ENCODE measurements at places on chromosomes 11 and 22.

DNA sequence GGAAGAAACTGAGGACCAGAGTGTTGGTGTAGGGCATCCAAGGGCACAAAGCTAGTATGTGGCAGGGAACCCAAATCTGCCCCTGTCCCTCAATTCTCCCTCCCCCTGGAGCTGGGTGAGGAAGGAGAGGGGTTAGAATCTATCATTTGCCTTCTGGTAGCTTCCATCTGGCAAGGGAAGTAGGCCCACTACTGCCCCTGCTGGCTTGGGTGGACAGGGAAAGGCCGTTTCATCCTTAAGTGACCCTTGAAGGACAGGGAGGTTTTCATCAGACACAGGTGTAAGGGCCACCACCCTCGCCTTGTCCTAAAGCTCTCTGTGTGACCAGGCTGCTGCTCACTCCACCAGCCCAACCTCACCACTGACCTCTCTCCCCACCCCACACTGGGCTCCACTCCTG is 22.1 kb downstream of the NECTIN1 start:
- no peak for DNase-seq

DNA sequence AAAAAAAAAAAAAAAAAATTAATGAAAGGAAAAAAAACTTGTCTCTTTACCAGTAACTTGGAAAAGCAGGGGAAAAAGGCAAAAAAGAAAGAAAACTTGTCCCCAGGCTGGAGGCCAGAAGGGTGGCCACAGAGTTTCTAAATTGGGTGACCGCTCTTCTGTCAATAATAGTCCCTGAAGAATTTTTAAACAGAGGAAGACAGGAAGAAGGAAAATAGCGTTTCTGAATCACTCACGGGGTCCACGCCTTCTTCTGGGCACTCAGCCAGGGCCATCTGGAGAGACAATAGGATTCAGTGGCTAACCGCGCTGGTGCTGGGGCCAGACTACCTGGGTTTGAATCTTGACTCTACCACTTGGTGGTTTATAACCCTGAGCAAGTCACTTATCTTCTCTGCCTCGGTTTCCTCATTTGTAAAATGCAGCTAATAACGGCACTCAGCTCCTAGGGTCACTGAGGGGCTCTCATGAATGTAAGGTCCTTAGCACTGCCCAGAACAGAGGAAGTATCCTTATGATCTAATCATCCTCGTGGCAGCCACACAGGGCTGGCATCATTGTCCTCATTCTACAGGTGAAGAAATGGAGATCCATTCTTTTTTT is 7.0 kb downstream of the C11orf86 start:
- peak; percentile 69 for DNase-seq

GRCh38 chr22:50229370-50229769 is 15.5 kb downstream of the TUBGCP6 start:
- no peak for DNase-seq

- no peak for DNase-seq
Measured at GRCh38 chr22:50261615-50262459, at the start of gene MAPK12. TSS of gene MAPK12 (minus strand) at chr22:50261683. CDS start at chr22:50261509, 174 bp downstream.

DNA sequence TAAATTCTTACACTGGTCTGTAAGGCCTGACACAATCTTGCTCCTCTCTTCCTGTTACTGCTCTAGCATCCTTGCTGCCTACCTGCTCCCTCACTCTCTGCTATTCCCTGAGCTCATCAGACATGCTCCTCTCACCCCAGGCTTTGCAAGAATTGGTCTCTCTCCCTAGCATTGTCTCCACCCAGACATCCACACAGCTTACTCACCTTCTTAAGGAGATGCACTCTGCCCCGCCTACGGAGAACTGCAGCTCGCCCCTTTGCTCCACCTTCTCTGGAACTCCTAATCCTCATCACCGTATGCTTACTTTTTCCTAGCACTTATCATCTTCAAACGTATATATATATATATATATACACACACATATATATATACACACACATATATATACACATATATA is 23.3 kb upstream of the TMPRSS5 start:
- DNase-seq = no peak

DNA sequence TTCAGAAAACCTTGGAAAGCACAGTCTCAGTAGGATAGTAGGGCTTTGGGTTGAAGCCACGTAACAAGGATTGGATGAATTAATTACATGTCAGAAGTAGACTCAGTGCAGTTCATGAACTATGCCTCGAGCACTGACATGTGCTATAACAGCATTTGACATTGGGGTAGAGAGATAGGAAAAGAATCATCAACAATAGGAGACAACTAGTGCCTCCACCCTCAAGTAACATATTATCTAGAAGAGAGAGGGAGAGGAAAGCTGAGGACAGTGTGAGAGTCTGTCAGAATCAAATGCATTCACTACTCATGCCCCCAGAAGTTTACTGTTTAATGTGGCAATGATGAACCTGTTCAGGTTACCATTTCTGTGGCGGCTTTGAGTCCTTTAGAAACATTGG is 26.4 kb downstream of the MMP13 start:
- no peak for DNase-seq

DNA sequence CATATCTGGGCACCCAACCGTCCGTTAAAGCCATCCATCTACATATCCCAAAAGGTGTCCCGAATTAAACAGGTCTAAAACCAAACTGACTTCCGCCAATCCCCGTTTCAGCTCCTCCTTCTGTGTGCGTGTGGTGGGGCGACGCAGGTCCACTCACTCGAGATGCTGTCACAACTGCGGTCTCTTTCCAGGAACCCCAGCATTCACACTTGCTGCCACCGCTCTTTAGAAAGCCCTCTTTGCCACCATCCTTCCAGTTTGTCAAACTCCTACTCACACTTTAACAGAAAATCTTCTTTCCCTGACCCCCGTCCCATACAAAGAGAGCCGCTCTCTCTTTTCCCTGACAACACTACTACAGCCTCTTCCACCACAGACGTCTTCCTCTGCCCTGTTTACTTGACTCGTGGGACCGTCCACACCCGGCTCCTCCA is 467 bp downstream of the ESS2 start:
- no peak for DNase-seq

- no peak for DNase-seq
Measured at GRCh38 chr11:9973921-9974320, 310.0 kb downstream of the SWAP70 start.

DNA sequence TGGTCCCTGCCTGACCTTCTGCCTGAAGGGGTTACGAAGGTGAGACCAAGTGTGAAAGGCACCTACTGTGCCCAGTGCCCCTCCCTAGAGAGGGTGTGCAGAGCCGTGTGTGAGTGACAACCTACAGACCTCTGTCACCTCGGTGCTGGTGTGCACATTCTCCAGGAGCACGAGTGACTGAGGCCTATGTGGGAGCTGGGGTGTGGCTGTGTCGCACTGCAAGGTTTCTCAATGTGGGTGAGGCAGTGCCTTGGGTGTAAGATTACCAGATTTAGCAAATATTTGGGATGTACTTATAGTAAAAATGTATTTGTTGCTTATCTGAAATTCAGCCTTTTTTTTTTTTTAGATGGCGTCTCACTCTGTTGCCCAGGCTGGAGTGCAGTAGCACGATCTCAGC is 5.6 kb downstream of the STARD10 start:
- no peak for DNase-seq

DNA sequence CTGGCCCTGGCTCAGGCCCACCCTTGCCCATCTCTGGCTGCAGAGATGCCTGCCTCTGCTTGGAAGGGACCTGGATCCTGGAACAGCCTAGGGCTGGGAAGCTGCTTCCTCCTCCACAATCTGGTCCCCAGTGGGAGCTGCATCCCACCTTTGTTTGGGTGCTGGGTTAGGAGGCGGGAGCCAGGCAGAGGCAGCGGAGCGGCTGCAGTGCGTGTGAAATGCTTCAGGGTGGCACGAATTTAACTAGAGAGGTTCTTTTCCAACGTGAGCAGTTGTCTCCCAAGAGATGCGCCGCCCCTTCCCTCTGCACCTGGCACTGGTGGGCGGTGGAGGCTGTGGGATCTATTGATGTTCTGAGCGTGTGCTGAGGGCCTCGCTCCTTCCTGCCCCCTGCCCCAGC is 31.6 kb downstream of the BRSK2 start:
- DNase-seq = no peak

- DNase-seq = peak; percentile 97
Measured at GRCh38 chr11:112961146-112961668, at the start of gene NCAM1. TSS of gene NCAM1 (plus strand) at chr11:112961420.

- DNase-seq = peak; percentile 8
Measured at GRCh38 chr11:116224154-116224888, 548.5 kb downstream of the BUD13 start.

DNA sequence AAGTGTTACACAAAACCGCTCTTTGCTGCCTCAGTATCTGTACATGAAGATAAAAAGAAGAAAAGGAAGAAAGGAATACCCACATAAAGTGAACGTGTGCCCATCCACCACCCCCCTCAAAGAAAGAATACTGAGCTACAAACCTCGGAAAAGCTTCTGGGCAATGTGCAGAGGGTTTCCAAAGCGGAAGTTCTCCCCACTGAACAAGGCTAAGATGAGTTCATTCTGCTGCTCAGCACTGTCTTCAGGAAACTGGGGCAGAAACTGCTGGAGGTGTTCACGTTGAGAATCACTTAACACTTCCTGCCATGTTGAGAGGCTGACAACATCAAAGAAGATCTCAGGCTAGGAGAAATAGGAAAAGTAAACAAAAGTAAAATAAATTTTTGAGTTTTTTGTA is 6.9 kb downstream of the NFRKB start:
- no peak for DNase-seq

DNA sequence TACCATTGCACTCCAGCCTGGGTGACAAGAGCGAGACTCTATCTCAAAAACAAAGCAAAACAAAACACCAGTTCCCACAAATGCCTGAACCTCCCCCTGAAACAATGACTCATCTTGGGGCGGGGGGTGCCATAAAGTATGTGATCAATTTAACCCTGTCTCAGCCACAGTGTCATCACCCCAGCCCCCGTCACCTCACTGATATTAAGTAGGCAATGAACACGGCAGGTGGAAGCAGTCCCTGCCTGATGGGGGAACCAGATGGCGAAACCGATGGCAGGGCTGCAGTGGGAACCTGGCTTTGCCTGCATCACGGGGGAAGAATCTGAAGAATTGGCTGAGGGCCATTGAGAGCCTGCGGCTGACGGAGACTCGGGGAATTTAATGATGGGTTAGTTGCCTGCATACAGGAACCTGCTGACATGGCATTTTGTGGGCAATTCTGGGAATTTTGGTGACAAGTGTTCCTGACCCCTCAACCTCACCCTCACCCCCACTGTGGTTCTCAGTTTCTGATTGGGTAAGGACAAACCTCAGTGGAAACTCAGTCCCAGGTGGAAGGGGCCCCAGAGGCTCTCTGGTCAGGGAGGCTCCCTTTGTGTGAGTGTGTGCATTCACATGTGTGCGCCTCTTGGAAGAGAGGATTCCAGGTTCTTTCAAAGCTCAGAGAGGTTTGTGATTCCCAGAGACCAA is 39.1 kb upstream of the SHISAL1 start:
- DNase-seq = peak; percentile 22

GRCh38 chr11:2587132-2587930 is 112.5 kb downstream of the KCNQ1OT1 start:
- DNase-seq = no peak

DNA sequence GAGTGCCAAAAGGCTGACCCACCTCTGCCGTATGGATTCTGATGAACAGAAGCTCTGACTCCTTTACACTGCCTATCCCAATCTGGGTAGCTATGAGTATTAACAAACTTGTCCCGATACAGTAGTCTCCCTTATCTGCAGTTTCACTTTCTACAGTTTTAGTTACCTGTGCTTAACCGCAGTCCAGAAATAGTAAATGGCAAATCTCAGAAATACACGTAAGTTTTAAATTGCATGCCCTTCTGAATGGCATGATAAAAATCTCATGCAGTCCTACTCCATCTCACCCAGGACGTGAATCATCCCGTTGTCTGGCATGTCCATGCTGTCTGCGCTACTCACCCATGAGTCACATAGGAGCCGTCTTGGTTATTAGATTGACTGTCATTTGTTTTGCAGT is 68.8 kb downstream of the SNX19 start:
- no peak for DNase-seq
